Right forelimb (tissue), 1 donor: ENCODE measurements at places on chromosomes 3 and 15.

DNA sequence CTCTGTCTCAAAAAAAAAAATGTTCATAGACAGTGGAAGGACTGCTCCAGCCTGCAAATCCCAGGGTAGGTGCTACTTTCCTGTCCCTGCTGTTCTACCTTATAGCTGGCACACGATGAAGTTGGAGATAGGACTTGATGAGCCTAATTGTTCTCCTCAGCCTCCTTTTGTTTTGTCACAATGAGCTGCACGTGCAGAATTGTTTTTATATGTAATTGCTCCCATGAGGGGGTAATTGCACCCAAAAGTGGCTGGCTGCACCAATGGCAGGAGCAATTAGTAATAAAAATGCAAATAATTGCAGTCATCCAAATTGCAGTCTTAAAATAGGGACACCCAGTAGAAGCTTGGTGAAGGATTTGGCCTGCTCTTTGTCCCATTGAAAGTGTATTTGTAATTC is 63.0 kb upstream of the PFN2 start:
- no peak for DNase-seq

- DNase-seq, result no peak
Observed at GRCh38 chr15:44250566-44251205, 37.8 kb upstream of the GOLM2 start.

GRCh38 chr3:35946121-35946853 is 307.0 kb downstream of the ARPP21 start:
- DNase-seq, result no peak

GRCh38 chr3:177590826-177591225 is 393.5 kb upstream of the TBL1XR1 start:
- no peak for DNase-seq

DNA sequence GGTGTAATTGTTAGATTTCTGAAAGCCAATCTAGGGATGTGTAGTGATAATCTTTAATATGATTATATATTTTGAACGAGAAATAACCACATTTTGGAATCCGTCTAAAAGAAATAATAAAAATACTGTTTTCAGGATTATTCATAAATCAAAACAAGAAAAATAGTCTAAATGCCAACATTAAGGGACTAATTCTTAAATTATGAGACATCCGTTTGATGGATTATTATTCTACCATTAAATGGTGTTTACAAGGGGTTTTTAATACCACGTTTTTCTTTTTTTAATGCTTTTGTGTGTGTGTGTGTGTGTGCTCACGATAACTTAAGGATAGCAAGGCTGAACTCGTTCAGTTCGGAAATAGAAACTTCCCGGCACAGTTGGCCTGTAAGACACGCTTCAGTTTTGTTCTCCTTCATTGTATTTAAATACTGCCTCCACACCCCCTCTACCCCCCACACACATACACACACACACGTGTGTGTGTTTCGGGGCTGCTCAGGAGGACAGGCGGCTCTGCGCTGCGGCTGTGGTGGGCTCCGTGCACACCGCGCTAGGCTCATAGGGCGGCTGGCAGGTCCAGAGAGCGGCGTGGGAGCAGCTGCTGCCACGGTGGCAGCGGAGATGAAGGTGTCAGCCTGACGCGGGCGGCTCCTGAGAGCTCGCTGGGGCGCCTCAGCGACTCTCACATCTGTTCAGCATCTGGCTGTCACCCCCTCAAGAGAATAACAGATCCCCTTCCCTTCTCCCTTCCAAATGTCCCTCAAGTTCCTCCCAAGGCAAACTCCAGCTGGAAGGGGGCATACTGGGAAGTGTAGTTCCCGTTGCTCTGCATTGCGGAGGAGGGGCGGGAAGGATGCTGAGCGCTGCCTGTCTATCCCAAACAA is 23.0 kb upstream of the ANP32A start:
- peak; percentile 72 for DNase-seq

- no peak for DNase-seq
Observed at GRCh38 chr3:128491691-128491940, 1.4 kb downstream of the GATA2 start.

DNA sequence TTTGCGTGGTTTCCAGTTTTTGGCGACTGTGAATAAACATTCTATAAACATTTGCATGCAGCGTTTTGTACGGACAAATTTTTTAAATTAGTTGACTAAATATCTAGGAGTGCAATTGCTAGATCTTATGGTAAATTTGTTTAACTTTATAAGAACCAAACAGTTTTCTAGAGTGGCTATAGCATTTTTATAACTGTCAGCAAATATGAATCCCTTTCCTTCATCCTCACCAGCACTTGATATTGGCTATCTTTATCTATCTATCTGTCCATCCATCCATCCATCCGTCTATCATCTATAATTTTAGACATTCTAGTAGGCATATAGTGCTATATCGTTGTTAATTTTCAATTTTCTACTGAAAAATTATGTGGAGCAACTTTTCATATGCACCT is 158.4 kb upstream of the CHRNA7 start:
- DNase-seq, result no peak

- DNase-seq, result no peak
Observed at GRCh38 chr15:60372756-60373155, 25.0 kb downstream of the ANXA2 start.

DNA sequence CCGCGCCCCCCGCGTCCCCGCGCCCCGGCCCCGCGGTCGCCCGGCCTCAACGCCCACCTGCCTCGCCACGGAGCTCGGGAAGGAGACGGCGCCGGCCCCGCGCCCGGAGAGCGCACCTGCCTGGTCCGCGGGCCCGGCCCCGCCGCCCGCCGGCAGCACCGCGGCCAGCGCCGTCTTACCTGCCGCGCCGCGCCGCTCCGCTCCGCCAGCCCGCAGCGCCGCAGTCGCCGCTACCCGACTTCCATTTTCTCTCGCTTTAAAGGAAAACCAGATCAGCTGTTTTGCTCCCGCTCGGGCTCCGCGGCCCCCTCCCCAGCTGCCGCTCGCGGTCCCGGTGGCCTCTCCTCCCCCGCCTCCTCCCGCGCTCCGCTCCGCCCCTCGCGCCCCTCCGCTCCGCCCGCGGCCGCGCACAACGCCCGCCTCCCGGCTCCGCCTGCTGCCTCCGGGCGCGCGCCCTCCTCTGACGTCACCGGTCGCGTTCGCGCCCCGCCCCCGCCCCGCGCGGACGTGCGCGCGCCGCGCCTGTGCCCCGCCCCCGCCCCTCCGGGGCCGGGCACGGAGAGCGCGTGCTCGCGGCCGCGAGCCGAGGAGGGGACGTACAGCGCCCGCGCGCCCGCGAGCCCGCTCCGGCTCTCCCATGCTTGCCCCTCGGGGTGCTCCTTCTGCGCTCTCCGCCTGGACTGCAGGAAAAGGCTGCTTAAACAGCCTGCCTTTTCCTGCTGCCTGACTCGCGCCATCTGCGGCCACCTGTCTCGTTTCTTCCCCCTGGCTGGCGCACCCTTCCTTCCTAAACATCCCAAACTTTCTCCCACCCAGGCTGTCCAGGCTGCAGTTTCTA is 159.8 kb upstream of the CHRNA7 start:
- DNase-seq, result peak; percentile 94
